ENCODE measurements at places on chromosomes 11 and 22.

DNA sequence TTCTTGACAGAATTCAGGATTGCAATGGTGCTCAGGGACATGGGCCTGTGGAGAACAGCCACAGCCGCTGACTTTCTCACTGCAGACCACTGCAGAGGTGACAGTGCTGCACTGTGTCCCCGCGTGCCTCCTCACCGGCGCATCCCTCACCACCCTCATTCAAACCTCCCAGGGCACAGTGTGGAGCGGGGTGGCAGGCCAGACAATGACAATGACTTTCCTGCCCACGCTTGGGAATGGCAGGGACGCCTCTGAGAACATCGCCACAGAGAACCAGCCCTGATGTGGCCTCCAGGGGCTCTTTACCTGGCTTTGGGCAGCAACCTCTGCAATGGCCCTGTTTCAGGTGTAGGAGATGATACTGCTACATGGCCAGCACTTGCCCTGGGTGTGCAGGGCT, 65.7 kb downstream of the NCAPD3 start:
- DNase-seq: no peak

DNA sequence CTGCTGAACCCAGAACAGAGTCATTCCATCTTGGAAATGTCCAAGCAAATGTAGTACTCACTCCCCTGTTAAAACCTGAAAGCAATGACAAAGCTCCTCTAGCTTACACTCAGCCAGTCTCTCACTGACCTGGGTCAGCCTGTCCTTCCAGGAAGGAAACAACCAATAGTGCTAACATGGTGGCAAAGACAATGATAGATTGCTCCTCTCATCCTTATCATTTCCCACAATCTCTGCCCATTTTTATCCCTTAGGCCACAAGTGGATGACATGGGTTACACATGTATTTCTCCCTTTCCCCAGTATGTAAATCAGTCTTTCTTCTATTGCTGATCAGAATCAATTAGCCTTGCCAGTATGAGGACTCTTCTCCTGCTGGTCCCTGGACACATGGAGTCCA, 154.6 kb upstream of the SESN3 start:
- DNase-seq: no peak

GRCh38 chr22:22946131-22946530, 58.5 kb downstream of the IGLL5 start:
- DNase-seq: no peak

- DNase-seq: no peak
Observed at GRCh38 chr11:132314911-132315455, 944.6 kb downstream of the NTM start.

- no peak for DNase-seq
Observed at GRCh38 chr11:10991393-10991792, 133.5 kb upstream of the ZBED5 start.

GRCh38 chr22:45450101-45450785, 36.8 kb downstream of the RIBC2 start:
- DNase-seq: no peak

DNA sequence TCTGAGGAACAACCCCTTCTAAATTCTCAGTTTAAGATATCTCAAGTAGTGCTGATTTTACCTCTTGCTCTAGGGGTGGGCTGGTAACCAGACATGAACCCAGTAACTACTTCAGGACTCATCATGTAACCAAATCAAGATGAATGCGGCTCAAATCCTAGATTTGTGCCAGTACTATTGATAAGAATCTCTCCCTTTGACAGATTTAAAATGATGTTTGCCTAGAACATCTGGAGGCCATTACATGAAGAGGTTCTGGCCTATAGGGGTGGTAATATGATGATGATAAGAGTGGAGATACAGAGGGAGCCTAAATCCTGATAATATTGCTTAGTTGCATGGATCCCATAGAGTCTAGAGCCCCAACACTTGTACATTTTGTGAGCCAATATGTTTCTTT, 672.6 kb upstream of the ANO5 start:
- DNase-seq: no peak

- DNase-seq: no peak
Observed at GRCh38 chr22:33300165-33300564, 242.0 kb upstream of the SYN3 start.

- no peak for DNase-seq
Observed at GRCh38 chr11:132844956-132845696, 687.2 kb downstream of the OPCML start.

- DNase-seq: peak; percentile 68
Observed at GRCh38 chr11:35418282-35419183, 825 bp downstream of the SLC1A2 start.

GRCh38 chr11:48052183-48053044, 72.1 kb downstream of the PTPRJ start:
- peak; percentile 79 for DNase-seq

DNA sequence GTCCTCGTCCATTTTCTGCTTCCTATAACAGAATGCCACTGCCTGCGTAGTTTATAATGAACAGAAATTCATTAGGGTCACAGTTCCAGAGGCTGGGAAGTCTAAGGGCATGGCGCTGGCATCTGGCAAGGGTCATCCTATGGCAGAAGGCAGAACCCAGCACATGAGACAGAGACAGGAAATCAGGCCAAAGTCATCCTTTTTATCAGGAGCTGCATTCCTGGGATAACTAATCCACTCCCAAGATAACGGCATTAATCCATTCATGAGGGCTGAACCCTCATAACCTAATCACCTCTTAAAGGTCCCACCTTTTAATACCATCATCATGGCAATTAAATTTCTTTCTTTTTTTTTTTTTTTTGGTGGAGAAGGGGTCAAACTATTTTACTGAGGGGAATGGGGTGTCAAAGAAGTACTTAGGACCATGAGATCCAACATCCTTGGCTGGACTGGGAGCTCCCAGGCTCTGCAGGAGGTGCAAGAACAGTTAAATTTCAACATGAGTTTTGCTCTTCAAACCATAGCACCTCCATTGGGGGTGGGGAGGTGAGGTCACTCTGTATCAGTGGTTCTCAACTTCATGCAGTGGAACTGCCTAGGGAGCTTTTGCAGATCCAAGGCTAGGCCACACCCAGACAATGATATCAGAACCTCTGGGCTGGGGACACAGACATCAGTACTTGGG, 4.4 kb downstream of the TMEM109 start:
- no peak for DNase-seq

DNA sequence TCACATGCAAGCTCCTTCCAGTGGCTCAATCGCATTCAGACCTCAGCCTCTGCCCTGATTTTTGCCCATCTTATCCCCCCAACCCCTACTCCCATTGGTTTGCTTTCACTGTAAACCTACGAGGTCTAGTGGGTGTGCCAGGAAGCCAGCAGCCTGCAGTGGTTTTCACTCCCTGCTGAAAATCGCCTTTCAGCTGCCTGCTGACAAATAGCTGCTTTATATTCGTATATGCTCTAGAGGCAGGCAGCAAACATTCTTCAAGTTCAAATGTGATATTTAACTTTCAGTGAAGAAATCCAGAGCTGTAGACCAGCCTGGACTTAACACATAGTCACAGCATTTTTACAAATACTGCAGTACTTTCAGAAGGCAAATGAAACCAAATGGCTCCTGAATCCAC, 92.8 kb upstream of the APOA1 start:
- DNase-seq: no peak

DNA sequence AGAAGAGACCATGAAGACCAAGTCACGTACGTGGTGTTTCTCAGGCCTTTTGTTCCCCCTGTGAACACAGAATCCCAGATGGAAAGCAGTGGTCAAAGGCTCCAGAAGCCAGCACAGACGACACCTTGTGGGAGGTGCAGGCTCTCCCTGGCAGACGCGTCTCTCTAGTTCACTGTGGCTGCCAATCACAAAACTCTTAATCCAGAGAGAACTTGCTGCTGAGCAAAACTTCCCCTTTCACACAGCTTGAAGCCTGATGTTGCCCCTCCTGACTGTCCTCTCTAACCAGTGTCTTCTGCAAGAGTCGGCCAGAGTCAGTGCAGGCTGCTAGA, 67.1 kb downstream of the PIWIL3 start:
- peak; percentile 77 for DNase-seq

DNA sequence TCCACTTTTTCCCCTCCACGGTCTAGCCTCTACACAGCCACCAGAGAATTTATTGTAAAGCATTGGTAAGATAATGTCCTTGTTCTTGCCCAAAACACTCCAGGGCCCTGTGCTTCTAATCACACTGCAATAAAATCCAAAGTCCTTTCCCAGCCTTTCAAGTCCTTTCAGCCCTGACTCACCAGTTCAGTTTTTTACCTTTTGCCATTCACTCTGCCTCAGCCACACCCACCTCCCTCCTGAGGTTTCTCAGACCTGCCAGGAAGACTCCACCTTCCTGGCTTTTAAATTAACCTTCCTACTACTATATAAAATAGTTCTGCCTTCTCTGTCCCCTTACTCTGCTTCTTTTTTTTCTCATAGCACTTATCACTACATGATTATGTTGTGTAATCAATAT, 91.0 kb upstream of the ARHGAP32 start:
- DNase-seq: peak; percentile 89

DNA sequence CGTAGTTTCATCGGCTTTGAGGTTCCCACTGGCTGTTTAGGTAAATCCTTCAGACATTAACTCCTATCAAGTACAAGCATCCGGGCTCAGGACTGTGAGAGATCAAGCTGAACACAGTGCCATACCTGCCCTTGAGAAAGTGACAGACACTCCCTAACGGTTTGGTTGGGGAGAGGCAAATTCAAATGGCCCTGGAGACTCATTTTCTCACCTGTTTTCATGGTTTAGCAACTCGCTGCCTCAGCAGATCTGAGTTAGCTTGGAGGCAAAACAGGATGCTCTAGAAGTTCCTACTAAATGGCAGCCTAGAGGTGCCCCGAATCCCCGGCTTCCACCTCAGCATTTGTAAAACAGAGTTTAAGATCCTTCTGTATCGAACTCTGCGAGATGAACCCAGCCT, 3.6 kb upstream of the FBXO3 start:
- no peak for DNase-seq

DNA sequence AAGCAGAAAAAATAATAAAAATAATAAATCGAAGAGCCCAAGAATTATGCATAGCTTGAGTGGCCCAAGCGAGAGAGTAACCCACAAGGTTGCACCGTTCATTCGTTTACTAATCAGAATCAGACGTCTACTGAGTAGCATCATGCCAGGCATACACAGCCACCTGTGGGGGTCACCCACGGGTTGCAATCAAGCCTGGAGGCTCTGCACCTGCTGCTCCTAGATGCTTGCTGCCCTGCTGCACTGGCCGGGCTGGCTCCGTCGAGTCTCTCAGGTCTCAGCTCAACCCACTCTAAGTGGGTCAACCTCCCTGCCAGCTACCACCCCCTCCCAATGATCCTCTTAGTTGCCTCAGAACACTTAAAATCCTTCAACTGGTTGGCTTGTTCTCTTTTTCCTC, 2.0 kb upstream of the TESMIN start:
- DNase-seq: no peak

DNA sequence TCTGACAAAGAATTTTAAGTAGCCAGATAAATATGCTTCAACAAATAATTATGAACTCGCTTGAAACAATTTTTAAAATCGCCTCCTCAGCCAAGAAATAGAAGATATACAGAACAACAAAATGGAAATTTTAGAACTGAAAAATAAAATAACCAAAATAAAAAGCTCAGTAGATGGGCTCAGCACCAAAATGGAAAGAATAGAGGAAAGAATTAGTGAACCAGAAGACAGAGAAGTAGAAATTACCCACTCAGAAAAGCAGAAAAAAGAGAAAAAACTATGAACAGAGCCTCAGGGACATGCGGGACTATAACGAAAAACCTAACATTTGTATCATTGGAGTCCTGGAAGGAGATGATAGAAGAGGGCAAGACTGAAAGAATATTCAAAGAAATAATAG, 7.4 kb downstream of the COMMD9 start:
- DNase-seq: no peak

DNA sequence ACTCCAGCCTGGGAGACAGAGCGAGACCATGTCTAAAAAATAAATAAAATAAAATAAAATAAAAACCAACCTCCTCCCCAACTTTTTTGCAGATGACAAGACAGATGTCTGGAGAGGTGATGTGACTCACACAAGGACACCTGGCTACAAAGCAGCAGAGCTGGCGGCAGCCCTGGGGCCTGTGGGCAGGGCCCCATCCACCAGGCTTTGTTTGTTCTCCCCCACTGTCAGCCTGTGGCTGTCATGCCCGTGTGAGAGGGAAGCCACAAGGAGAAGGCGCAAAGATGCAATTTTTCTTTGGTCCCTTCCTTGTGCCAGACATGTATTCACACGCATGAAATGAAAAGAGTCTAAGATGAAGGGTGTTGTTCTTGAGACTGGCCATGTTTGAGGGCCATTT, 16.6 kb downstream of the CD59 start:
- no peak for DNase-seq

DNA sequence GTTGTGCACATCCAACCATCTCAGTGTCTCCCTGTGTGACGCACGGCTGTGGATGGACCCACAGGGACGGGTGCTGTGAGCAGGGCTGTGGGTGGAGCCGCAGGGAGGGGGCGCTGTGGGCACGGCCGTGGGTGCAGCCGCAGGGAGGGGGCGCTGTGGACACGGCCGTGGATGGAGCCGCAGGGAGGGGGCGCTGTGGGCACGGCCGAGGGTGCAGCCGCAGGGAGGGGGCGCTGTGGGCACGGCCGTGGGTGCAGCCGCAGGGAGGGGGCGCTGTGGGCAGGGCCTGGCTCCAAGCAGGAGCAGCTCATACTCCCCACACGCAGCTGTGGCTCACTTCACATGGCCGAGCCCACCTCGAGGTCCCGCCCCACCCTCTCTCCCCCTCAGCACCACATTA, 6.0 kb upstream of the MAPK11 start:
- no peak for DNase-seq

DNA sequence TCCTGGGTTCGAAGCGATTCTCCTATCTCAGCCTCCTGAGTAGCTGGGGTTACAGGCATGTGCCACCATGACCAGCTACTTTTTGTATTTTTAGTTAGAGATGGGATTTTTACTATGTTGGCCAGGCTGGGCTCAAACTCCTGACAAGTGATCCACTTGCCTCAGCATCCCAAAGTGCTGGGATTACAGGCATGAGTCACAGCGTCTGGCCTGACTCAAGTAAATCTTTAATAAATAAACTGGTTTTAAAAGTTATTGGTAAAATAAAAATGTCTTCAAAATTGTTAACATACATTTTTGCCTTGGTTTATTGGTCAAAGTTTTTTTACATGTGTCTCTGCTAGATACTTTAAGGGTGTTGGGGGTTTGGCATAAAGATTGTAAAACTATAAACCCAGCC, 7.3 kb upstream of the PES1 start:
- no peak for DNase-seq

- DNase-seq: no peak
Observed at GRCh38 chr11:22082788-22083187, 110.1 kb upstream of the ANO5 start.

DNA sequence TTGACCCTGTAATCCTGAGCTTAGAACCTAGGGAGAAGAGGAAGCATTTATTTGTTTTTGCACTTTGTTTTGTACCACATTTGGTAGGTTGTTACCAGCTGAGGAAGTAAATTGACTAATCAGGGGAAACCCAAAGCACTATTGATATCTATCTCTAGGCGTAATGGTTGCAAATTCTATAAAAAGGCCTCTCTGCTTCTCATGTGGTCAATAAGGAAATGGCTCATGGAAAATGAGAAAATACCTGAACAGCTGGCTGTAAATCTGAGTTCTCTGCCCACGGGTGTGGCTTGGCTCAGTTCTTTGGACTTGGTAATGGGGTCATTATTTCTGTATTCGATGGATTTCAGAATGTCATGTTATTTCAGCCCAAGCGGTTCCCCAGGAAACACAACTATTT, 42.4 kb downstream of the BARX2 start:
- DNase-seq: no peak

Measured in ELF-1 (cell line).